ENCODE measurements at places on chromosomes 2 and 18.

- no peak for DNase-seq
These were observed 1888.3 kb upstream of the CELF4 start for GRCh38 chr18:39453882-39454281.

GRCh38 chr2:25169073-25169470 is 692 bp upstream of the POMC start:
- DNase-seq: no peak

DNA sequence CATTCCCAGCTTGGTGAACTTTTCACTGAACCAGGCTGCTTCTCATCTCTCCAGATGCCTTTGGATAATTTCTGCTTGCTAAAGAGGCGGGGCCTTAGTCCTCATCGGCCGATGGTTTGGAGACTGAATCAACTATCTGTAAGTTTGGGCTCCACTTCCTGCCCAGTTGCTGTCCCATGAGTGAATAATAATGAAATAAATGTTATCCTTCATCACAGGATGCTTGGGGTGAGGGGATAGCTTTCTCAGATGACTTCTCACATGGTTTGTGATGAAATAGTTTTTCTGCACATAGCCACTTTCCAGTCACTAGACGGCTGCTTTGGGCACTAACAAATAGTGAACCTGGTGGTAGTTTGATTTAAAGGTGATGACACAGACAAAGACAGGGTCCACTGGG is 376.6 kb upstream of the TRIB2 start:
- DNase-seq: no peak

DNA sequence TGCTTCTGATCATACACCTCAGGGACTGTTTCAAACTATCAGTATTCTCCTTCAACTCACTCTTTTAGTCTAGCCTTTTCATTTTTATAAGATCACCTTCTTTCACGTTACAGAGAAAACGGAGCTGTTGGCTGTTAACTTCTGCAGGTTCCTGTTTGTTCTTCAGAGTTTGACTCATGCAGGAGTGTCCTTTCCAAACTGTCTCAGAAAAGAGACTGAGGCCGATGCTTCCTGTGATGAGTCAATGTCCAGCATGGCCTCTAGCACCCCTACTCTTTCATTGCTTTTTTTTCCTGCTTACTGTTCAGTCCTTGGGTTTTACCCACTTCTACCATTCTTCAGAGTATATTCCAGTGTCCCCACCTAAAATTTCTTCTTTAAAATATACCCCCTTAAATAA is 240.8 kb upstream of the RGPD4 start:
- DNase-seq: no peak

DNA sequence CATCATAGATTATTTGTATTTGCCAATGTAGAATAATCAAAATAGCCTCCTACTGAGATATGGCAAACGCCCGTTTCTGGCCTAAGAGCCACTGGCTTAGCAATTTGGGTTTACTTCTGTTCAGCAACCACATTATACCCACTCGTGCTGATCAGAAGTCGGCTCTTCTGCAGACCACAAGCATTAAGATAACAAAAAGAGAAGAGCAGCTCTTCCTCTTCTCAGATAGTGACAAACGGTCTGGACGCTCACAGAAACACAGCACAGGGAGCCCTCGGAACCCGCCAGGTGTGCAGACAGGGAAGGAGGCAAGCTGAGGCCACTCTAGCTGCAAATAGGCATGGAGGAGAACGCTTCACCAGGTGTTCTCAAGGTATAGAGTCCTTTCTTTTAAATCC is 164.0 kb downstream of the HDAC4 start:
- DNase-seq: peak; percentile 12

DNA sequence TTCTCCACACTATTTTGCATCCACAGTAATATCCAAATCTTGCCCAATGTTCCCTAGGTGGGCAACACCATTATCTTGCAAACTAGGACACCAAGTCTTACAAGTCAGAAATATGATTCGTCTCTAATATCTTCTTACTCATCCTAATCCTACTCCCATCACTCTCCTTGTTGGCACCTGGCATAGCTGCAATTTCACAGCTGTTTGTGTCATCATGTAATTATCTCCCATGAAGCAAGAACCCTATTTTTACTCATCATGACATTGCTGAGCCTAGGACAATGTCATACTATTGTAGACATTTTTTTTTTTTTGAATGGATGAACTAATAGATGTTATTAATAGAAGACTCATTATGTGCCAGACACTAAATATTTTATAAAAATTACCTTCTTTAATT is 91.3 kb upstream of the CCDC141 start:
- DNase-seq: no peak

GRCh38 chr2:110871637-110872036 is 139.3 kb downstream of the ACOXL start:
- no peak for DNase-seq

DNA sequence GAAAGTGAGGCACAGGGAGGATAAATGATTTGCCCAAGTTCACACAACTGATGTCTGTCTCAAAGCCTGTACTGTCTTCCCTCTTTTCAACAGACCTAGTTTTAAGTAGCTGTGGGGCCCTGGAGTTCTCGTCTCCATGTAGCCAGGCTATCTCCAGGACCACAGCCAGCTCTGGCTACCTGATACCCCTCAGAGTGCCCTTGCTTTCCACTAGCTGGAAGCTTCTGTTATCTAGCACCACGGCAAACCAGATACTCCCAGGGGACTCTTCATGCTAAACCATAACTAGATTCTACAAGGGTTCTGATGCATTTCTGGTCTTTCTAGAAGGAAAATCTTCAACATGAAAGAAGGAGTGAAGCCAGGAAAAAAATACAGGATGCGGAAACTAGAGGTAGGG is 137.3 kb downstream of the GALNT14 start:
- no peak for DNase-seq

Data from left colon (tissue), 2 donors.